Brain microvascular endothelial cell (primary cell): ENCODE measurements at places on chromosomes 2 and 18.

DNA sequence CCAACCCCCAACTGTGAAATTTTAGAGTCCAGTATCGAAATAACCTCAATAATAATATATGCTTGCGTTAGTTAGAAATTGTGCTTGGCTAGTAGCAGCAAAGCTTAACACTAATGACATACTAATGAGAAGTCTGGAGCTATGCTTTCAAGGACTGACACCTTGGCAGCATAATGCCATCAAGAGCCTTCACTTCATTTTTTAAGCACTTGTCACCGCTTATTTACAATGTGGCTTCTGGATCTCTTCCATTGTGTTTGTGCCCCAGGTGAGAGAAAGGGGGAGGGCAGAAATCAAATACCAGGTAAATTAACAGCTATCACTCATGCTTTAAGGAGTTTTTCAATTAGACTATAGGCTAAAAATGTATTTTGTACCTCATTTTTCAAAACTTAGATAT, 101.5 kb downstream of the CDH7 start:
- no peak for DNase-seq

- no peak for DNase-seq
Measured at GRCh38 chr2:211216221-211216620, 659.8 kb downstream of the CPS1 start.

GRCh38 chr18:13545955-13546354, 180.4 kb downstream of the FAM210A start:
- no peak for DNase-seq

GRCh38 chr18:60966876-60967275, 366.4 kb upstream of the CDH20 start:
- DNase-seq, result no peak

DNA sequence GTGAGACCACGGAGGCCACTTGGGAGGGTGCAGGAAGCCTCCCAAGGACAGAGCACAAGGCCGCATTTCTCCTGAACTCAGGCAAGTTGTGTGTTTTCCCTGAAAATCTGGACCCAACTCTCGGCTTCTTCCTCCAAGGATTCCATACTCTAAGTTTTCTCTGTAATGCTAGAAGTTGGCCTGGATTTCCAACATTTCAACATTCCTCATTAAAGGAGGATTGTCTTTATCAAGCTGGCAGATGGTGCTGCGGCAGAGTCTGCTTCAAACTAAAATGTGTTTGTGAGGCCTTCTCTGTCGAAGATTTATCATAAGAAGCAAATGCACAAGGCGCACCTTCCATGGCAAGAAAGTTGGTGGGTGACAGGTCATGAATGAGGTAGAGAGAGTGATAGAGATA, 94.4 kb upstream of the SATB2 start:
- DNase-seq, result no peak

GRCh38 chr2:212721026-212721451, 182.4 kb upstream of the ERBB4 start:
- no peak for DNase-seq

GRCh38 chr18:31634331-31634713, 42.6 kb downstream of the TTR start:
- DNase-seq, result no peak

- peak; percentile 31 for DNase-seq
Measured at GRCh38 chr2:156380117-156380645, 47.7 kb upstream of the NR4A2 start.

DNA sequence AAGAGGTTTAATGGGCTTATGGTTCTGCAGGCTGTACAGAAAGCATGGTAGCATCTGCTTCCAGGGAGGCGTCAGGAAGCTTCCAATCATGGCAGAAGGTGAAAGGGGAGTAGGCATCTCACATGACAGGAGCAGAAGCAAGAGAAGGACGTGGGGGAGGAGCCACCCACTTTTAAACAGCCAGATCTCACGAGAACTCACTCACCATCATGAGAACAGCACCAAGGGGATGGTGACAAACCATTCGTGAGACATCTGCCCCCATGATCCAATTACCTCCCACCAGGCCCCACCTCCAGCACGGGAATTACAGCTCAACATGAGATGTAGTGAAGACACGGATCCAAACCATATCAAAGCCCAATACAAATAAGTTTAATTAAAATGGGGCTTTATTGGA, 113.8 kb downstream of the ATL2 start:
- no peak for DNase-seq

GRCh38 chr2:120910956-120911951, 175.6 kb downstream of the GLI2 start:
- DNase-seq, result no peak

DNA sequence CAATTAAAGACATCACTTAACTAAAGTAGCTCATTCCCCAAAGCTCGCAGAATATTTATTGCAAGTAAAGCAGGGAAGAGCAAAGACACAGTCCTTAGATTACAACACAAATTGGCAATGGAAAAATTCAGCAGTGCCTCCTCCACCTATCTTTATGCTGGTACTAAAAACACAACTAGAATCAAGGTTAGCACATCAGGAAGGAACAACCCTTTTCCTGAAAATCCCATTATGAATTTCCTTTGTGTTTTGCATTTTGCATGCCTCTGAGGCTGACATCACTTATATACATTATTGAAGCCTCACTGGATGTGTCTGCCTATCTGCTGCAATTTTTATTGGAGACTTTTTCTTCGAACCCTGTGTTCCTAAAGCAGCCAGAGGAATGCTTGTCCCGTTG, 193.8 kb upstream of the STK17B start:
- no peak for DNase-seq

GRCh38 chr2:120670371-120670770, 65.3 kb upstream of the GLI2 start:
- DNase-seq, result no peak

- DNase-seq, result peak; percentile 56
Measured at GRCh38 chr2:215848698-215849097, 164.7 kb downstream of the MREG start.

DNA sequence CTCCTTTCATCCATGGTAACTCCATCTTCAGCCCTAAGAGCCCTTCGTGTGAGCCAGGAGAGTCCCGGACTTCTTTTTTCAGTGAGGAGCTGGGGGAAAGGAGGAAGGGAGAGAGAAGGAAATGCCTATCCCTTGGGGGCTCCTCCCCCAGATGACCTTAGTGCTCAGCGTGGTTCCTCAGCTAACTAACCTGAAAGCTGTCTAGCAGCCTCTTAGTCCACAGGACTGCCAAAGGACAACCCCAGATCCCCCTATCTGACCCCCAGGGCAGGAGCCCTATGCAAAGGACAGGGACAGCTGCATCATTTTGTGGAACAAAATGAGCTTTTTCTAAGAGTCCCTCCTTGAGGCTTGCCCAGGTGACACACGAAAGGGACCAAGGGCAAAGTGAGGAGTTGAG, 7.9 kb downstream of the SPR start:
- DNase-seq, result no peak

DNA sequence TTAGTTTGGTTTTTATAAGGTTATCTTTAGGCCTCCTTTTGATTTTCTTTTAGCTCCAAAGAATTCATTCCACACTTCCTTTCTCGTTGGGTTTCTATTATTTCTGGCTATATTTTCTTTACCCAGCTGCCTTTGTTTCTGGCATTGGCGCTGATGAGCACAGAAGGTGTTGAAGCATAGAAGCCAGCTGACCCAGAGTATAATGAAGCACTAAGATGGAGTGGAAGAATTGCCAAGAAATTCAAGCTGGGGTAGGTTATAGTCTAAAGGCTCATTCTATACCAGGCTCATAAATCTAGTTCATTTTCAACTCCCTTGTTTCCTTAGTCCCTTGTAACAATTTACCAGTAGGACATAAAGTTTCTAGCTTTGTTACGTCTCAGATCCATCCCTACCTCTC, 169.5 kb downstream of the HRH4 start:
- DNase-seq, result no peak

GRCh38 chr2:69770193-69770702, 28.3 kb downstream of the ANXA4 start:
- peak; percentile 78 for DNase-seq

DNA sequence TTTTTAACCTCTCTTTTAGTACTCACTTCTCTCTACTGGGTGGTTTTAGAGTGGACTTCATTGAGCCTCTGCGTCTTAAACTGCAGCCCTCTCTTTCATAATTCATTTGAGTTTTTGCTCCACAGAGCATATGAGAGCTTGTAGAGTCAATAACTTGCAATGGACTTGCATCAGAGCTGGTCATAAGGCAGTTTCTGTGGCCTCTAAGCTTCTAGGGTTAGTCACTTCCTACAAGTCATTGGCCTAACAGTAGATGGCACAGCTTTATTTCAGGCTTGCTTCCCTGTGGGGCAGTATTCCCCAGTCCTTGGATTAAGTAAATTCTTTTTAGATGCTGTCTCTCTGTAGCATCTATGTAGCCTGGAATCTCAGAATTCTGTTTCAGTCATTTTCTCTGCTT, 1435.7 kb downstream of the LRP1B start:
- DNase-seq, result peak; percentile 48

DNA sequence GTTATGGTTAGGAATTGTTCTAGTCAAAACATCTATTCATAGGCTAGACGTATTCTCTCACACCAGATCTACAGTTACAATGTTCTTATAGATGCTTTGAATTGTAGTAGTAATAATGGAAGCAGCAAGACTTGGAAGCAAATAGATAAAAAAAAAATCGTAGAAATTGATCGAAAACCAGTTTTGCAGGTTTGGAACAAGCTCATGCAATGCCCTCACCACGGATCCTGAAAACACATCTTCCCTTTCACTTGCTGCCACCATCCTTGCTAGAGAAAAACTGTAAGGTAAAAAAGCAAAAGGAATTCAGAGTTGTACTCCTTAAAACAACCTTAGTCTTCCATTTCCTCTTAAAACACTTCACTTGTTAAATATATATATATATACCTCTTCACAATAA, 4.4 kb downstream of the SULT1C4 start:
- no peak for DNase-seq

DNA sequence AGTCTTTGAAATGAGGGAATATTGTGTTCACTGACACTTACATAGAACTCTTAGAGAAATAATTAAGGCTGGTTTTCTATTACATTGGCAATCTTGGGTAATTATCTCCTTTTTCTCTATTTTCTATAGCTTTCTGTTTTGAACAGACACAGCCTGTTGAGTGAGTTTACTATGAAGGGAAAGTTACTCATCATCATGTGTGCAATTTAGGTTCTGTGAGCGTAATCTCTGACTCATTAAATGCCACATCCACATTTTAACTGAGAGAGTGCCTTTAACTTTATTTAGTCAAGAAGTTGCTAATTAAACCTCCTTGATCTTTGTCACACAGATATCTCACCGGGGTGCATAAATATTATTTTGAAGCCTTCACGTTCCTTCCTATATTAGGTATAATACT, 174.0 kb upstream of the SLC8A1 start:
- peak; percentile 52 for DNase-seq
